ENCODE measurements at places on chromosomes 5 and 9.

DNA sequence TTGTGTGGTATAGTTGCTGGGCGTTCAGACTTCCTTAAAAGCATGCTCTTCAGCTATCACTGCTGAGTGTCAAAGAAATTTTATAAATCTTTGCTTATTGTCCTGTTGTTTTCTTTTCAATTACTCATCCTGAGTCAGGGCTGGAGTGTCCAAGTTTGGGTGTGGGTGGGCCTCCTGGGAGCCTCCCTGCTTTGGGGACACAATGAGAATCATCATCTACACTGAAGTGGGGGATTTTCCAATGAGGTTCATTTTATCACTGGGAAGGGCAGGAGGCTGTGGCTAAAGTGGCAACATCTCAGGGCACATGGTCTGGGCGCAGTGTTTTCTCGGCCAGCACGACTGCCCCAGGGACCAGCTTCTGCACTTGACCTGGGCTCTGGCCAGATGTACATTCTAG lies 19.5 kb downstream of the GFPT2 start:
- no peak for DNase-seq

DNA sequence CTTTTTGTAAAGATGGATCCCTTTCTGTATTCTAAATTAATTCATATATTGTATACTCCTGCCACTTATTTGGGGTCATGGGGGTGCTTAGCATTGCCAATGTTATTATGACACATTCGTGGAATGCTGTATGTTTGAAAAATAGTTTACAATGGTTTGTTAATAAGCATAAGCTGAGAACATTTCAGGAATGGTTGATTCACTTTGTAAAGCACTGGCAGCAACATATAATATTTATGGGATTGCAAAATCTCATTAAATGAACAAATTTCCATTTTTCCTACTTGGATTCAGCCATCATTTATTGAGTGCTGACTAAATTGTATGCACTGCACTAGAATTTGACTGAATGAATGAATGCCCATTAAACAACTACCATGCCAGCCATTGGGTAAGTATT lies 215.2 kb upstream of the KLF4 start:
- DNase-seq: no peak

GRCh38 chr5:76404223-76405211 lies 1.4 kb downstream of the IQGAP2 start:
- peak; percentile 92 for DNase-seq

- DNase-seq: no peak
These were observed 10.7 kb downstream of the SMAD5 start for GRCh38 chr5:136143312-136143711.
